Small intestine (tissue), 16 donors: ENCODE measurements at places on chromosomes 4 and X. TPM values are rescaled to one million over a fixed set of nuclear protein-coding genes. Genes with fewer than 3 reads are reported as not detected.

DNA sequence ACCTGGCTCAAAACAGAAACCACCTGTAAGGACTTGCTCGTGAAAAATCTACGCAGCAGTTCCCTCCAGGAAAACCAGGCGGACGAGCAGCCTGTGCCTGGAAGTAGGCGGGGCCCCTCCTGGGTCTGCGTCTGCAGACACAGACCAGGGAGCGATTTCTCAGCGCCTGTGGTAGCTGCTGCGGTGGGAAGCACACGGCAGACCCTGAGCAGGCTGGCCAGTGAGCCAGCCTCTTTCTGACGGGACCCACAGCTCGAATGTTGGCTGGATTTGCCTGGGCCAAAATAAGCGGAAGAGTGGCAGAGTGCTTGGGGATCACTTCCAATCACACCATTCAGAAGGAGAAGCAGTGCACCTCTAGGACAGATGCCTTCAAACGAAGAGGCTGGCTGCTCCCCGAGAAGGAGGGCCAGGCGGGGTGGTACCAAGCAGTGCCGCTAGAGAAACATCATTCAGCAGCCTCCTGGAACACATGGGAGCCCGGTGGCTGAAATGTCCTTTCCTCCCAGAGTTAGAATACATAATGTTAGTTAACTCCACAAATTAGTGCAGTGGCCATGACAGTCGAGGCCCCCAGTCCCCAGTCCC, 85.9 kb downstream of the GATB start:
- DNase-seq = peak; percentile 77

- no peak for DNase-seq
These were observed 46.6 kb downstream of the SMPX start for GRCh38 chrX:21711129-21711847.

DNA sequence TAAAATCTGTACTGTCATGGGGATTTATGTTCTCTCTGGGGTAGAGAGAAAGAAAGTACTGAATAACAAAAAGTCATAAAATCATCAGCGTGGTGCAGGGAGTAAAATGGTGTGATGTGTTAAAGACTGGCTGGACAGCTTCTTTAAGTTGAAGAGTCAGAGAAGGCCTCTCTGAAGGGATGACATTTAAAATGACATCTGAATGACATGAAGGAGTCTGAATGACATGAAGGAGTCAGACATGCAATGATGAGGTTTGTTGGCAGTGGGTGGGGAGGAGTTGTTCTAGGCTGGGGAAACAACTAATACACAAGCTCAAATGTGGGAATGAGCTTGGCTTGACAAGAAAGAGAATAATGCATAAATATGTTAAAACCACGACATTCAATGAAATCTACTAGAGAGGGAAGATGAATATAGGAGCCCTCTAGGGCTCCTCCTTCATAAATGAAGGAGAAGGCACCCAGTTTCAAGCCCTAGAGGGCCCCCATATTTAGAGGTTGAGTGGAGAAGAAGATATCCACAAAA, 63.9 kb upstream of the KIT start:
- DNase-seq = no peak

- no peak for DNase-seq
These were observed 39.2 kb upstream of the GPC4 start for GRCh38 chrX:133454491-133454914.

DNA sequence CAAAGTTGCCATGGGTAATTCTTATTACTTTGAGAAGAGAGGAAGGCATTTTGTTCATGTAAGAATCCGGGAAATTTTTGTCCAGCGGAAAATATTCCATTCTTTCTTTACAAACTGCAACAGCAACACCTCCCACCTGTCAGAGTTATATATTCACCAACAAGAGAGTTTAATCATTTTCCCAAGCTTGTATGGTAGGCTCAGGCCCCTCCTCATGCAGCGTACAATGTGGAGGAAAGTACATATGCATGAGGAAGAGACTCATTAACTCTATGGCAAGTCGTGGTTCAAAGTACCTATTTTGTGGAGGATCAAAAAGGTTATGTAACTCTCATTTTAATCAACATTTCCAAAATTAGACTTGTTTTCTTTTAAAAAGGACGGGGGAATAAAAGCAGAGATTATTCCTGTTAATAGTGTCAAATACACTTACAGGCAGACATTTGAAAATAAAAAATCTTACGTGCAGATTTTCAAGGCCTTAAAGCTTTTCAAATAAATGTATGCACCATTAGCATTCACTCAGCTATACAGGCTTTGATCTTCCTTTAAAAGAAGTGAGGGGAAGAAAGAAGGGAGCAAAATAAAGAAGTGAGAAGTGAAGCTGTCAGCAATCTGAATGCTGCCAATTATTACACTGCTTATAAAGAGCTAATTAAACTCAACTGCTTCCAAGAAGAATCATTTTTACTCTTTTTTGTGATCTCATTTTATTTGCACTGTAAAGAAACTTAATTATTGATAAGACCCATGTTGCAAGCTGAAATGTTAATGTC, 204.8 kb downstream of the FAT4 start:
- DNase-seq = peak; percentile 69

Gene CFP
- 4.1 TPM for polyA plus RNA-seq

Gene MTMR1
- 7.1 TPM for polyA plus RNA-seq

Gene LCORL
- polyA plus RNA-seq = 9.8 TPM

DNA sequence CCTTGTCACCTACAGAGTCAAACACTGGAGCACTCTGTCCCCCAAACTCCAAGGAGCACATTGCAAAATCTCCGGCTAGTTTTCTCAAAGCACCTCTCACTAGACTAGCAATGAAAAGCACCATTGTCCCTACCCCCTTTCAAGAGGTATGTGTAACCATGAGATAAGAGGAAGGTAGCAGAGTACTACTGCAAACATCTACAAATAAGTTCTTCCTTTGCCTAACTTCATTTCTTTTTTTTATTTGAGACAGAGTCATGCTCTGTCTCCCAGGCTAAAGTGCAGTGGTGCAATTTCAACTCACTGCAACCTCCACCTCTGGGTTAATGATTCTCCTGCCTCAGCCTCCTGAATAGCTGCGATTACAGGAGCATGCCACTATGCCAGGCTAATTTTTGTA, 17.7 kb downstream of the PPP4R3C start:
- no peak for DNase-seq
